ENCODE measurements at places on chromosomes 3 and 15. TPM values are rescaled to one million over a fixed set of nuclear protein-coding genes. Genes with fewer than 3 reads are reported as not detected.

The PLCB2 gene
- 7.3 TPM for polyA plus RNA-seq

The EPHB3 gene
- not detected for polyA plus RNA-seq

The SUSD5 gene
- 0.09 TPM for polyA plus RNA-seq

The AMOTL2 gene
- polyA plus RNA-seq, result not detected

The MB21D2 gene
- 15.6 TPM for polyA plus RNA-seq

The MKRN2OS gene
- polyA plus RNA-seq, result 0.15 TPM

The P2RY14 gene
- polyA plus RNA-seq, result not detected

DNA sequence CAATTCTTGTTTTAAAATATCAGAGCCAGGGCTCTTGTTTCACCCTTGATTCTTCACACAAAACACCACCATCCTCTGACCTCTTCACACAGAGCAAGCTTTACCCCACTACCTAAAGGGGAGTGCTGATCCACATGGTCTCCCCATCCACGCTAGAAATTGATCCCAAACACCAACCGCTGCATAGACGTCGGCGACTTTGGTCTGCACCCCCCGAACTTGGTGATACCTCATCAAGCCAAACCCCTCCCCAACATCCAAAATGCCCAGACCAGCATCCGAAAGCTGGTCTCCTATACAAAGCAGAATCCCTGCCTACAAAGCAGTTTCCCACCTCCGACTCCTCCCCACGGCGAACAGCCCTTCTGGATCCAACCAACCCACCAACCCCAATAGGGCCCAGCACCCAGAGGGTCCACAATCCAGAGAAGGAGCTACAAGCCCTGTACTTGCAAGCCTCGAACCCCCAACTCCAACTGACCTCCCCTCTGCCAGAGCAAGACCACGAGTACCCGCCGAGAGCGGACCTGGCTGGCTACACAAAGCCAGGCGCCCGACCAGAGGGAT, 25.8 kb upstream of the MTHFS start:
- no peak for DNase-seq

DNA sequence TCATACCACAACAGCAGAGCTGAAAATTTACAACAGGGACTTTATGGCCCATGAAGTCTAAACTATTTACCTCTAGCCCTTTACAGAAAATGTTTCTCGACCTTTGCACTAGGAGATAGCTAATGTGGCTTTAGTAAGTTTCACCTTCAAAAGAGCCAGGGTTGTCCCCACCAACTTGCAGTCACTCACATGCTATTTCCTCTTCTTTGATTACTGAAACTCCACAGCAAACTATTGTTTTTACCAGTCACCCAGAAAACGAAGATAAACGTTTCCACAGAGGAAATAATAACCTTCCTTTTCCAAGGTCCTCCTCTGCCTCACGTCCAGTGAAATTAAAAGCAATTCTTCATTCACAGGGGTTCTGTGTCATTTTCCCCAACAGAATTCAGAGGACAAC, 48.2 kb downstream of the WWTR1 start:
- peak; percentile 81 for DNase-seq

DNA sequence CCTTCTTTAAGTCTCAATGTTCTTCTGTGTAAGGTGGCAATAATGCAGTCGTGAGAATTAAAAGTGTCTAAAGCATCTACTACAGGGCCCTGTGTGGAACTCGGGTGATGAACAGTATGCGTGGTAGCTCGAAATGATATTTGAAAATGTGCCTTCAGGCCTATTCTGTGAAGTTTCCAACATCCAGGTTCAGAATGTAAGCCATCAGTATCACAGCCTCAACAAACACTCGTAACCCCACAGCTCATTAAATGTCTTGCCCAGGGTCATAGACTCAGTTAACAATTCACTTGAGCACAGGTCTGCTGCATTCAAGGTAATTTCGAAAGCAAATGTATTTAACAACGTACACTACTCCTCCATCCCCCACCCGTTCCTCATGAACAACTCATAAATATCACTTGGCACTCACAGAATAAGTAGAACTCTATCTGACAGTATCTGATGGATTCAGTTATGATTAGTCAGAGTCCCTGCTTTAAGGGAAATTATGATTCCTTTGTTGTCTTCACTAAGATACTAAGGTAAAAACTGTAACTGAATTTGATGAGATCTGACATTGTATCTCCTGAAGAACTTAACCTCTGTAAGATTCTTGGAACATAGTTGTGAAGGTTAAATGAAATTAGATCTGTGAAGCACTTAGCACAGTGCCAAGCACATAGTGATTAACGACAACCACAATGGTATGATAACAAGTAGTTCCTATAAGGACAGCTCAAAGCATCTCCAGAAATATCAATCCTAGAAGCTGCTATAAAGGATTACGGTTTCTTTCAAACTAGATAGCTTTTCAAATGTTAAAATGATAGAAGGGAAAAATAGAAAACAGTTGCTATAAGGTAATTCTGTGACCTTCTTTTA, 642.3 kb downstream of the TBL1XR1 start:
- DNase-seq, result no peak

DNA sequence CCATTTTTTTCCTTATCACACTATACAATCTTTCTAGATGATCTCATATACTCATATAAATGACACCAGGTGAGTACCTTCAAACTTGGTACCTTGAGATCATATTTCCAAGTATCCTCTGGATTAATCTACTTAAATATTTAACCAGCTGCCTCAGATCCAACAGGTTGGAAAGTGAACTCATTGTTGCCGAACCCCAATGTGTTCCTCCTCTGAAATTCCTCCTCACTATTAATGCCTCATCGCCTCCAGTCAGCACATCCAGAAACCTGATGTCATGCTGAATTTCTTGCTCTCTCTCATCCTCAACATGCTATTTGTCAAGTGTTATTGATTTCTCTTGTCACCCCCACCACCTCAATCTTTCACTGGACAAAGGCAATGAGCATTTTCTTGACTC, 221.8 kb downstream of the FMN1 start:
- DNase-seq, result no peak

- no peak for DNase-seq
Observed at GRCh38 chr3:126959921-126960603, 22.9 kb upstream of the PLXNA1 start.

- DNase-seq, result no peak
Observed at GRCh38 chr3:53708001-53708621, 138.1 kb downstream of the CHDH start.

- no peak for DNase-seq
Observed at GRCh38 chr3:156865732-156866131, 39.6 kb downstream of the LEKR1 start.

GRCh38 chr15:67914537-67915460, 75.0 kb upstream of the RNU6-1 start:
- DNase-seq, result no peak

GRCh38 chr3:54206874-54207273, 84.5 kb downstream of the CACNA2D3 start:
- DNase-seq, result no peak

DNA sequence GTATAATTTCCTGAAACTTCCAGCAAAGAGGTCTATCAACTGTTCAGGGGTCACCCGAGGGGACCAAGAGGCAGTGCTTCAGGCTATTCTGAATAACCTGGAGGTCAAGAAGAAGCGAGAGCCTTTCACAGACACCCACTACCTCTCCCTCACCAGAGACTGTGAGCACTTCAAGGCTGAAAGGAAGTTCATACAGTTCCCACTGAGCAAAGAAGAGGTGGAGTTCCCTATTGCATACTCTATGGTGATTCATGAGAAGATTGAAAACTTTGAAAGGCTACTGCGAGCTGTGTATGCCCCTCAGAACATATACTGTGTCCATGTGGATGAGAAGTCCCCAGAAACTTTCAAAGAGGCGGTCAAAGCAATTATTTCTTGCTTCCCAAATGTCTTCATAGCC, 6.8 kb downstream of the GCNT3 start:
- no peak for DNase-seq

DNA sequence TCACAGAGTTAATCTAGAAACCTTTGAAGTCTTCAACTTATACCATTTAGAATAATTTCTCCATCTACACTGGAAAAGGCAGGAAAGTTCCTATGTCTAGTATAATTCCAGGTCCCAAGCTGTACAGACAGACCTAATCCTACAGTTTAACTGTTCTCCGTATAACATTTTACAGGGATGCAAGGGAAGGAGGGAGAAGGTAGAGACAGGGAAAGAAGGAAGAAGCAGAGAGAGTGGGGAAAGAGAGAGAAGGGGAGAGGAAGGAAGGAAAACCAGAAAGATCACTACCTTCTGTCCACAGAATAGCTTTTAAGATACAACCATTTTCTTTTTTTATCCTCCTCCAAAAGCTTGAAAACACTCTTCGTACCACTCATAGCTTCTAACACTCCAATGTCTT, 185.8 kb downstream of the FOXP1 start:
- no peak for DNase-seq

DNA sequence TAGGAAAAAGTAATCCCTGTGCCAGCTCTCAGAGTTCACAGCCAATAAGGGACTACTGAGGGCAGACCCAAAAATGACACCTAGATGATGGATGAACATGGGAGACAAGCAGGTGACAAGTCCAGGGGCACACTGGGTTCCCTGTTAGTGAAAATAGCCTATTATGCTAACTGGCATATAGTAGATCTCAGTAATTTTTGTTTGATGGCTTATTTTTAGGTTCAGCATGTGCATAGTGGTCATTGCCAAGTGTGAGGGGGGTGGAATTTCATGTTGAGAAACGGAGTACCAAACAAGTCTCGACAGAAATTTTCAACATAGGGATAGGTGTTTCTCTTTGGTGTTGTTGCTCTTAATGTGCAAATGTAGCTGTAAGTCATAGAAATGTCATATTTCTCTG, 6.4 kb upstream of the ITGB5 start:
- no peak for DNase-seq

DNA sequence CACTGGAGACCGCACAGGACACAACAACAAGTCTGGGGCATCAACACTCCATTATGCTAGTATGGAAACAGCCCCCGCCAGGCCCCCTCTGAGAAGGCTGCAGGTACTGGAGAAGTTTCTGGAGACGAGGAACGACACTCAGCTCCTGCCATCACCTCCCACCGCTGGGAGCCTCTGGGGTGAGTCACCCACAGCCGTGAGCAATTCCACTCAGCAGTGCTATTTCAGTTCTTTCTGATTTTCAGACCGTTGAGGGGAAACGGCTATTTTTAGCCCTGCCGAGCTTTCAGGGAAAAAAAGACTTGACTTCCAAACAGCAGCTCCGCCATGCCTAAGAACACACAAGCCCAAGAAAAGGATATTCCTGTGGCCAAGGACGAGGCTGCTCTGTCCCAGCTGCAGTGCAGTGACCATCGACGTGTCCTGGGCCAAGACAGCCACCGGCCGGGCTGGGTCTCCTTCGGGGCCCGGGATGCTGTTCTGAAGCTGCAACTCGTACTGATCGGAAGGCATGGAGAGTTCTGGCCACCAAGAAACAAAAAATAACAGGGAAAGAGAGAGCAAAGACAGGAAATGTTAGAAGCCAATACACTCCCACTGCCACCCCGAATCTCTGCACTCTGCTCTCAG, 40.8 kb downstream of the NUP210 start:
- no peak for DNase-seq

DNA sequence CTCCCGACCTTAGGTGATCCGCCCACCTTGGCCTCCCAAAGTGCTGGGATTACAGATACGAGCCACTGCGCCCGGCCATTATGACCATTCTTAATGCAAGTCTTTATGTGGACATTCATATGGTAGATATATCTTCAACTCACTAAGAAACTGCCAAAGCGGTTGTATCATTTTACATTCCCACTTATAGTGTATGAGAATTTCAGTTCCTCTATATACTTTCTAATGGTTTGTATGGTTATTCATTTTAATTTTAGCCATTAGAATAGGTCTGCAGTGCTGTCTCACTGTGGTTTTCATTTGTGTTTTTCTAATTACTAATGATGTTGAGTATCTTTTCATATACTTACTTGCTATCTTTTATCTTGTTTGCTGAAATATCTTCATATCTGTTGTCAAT, 32.5 kb downstream of the TCF12 start:
- peak; percentile 55 for DNase-seq

DNA sequence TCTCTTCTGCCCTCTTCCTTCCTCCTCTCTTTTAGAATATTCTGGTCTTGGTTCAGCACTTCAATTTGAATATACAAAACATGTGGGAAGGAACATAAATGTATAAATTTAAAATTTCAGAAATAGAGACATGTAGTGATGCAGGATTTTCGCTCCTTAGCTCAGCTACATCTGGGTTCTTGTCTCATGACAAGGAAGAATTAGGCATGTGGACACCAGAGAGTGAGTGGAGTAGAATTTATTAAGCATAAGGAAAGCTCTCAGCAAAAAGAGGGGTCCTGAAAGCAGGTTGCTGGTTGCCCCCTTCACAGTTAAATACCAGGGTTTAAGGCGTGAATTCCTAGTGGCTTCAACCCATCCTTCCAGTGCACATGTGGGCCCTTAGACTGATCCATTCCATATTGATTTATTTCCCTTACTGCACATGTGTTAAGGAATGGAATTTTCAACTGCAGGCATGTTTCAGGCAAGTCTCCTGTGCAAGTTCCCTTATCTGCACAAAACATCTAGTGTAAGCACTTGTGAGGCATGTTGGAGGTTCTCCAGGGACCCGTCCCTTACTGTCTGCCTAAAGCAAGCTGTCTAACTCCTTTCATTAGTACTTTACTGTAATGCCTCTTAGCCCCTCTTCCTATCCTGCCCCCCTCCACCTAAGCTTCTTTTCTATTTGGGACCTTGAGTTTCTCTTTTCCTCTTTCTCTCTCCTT, 133.2 kb upstream of the STRIT1 start:
- DNase-seq, result no peak

DNA sequence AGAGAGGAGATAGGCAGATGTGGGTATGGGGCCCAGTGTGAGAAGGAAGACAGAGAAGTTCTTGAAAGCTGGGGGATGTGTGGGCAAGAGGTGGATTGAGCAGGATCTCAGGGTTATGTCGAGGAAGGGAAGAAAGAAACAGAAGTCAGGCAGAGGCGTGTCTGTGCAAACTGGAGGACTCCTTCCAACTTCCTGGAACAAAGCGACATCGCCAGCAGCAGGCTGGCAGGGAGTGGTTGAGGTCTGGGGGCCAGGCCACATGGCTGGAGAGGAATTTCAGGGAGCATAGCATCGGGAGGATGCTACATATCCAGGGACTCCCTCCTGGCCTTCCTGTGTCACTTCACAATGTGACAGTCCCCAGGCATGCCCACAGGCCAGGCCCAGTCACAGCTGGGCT, 42.9 kb upstream of the MYZAP start:
- DNase-seq, result no peak

GRCh38 chr15:60795889-60796288, 316.9 kb upstream of the ICE2 start:
- peak; percentile 76 for DNase-seq

DNA sequence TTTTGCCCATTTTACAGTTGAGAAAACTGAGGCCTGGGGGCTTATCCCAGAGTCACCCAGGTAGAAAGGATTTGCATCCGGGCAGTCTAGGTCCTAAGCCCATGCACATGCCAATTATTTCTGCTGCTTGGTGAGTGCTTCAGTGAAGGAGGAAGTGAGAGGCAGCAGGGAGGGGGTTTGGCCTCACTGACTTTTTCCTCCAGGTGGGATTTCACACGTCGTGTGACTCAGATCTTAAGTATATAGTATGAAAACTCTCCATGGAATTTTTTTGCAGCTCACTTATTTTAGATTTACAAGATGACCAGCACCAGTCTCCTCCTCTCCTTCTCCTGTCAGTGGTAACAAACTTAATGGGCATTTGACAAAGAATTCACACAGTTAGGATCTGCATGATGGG, 4.6 kb downstream of the ITGA11 start:
- DNase-seq, result no peak
